ENCODE measurements at places on chromosomes 1 and 21. TPM values are rescaled to one million over a fixed set of nuclear protein-coding genes. Genes with fewer than 3 reads are reported as not detected.

LDLRAD1 gene
- 0.09 TPM for polyA plus RNA-seq

OR2M3 gene
- polyA plus RNA-seq: 0.04 TPM

C1QA gene
- polyA plus RNA-seq: 14.8 TPM

- DNase-seq: no peak
These were observed 79.9 kb downstream of the DMRTA2 start for GRCh38 chr1:50343323-50343722.

- no peak for DNase-seq
These were observed 15.9 kb downstream of the RNU5D-1 start for GRCh38 chr1:44714944-44715571.
